ENCODE measurements at places on chromosomes 16 and 17.
A peak's percentile ranks its signal among the peaks of the same experiment; 100 is the strongest.

DNA sequence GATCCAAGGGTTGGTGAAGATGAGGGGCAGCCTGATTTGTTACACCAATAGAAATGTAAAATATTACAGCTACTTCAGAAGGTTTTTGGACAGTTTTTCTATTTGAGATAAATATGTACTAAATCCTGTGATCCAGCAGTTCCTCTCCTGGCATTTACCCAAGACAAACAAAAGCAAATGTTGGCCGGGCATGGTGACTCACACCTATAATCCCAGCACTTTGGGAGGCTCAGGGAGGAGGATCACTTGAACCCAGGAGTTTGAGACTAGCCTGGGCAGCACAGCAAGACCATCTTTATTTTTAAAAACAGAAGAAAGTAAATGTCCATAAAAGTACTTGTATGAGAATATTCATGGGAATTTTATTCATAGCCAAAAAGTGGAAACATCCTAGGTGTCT lies 64.8 kb upstream of the MRC2 start:
- no peak overlapping the region for H3K4me3 ChIP-seq
- H3K36me3 ChIP-seq = peaks cover 49% of the 10 kb centered on the region
- no peaks in the 10 kb centered on the region for H3K27me3 ChIP-seq
- no peaks in the 10 kb centered on the region for H3K4me1 ChIP-seq

- H3K36me3 ChIP-seq = peaks cover 100% of the 10 kb centered on the region
- H3K4me3 ChIP-seq = no peak overlapping the region
- peak; percentile 39 for DNase-seq
- no peaks in the 10 kb centered on the region for H3K27me3 ChIP-seq
- H3K4me1 ChIP-seq = no peaks in the 10 kb centered on the region
Observed at GRCh38 chr16:28103516-28104170, 40.1 kb upstream of the GSG1L start.

GRCh38 chr16:86566601-86566965 lies at the start of gene FOXC2:
Gene FOXC2 (plus strand): TSS chr16:86566829. CDS start chr16:86567336, 507 bp downstream.
- peak; percentile 80 for DNase-seq
- H3K27ac ChIP-seq = no peak within 1 kb of the TSS
- peaks cover 7% of the 10 kb centered on the region for H3K4me1 ChIP-seq

- no peaks in the 10 kb centered on the region for H3K4me1 ChIP-seq
- H3K4me3 ChIP-seq = no peak overlapping the region
- H3K27ac ChIP-seq = no peak overlapping the region
- H3K36me3 ChIP-seq = no peaks in the 10 kb centered on the region
Observed at GRCh38 chr16:5647051-5647450, 549.5 kb upstream of the EEF2KMT start.

DNA sequence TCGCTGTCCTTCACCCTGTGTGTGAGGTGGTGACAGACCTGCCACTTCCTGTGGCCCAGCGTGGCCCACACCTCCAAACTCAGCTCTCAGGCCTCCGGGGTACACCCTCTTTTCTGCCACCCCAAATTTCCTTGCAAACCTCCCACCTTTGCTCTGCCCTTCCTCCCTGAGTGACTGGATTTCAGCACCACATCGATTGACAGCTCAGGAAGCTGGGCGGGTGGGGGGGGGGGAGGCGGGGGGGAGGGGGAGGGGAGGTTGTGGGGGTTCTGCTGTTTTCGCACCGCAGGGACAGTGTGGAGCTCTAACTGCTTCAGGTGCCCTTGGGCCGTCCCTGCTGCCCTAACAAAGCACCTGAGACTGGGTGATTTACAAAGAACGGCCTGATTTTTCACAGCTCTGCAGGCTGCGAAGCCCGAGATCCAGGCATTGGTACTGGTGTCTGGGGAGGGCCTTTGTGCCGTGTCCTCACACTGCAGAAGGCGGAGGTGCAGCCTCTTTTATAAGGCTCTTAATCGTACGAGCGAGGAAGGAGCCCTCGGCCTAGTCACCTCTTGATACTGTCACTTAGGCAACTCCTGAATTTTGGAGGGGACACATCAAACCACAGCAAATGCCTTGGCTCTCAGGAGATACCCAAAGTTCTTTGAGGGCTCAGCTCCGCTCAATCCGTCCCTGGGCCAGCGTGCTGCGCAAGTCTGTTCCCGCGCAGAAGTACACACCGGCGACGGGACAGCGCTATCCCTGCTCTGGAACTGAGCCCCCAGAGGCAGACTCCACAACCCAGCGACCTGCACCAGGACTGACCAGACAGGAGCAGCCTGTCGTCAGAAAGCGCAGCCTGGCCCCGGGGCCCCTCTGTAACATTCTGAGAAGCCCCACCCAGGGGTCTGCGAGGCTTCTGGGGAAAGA lies 3.6 kb downstream of the NDUFAF8 start:
- H3K4me3 ChIP-seq = no peak overlapping the region
- peaks cover 6% of the 10 kb centered on the region for H3K36me3 ChIP-seq
- peaks cover 11% of the 10 kb centered on the region for H3K4me1 ChIP-seq
- H3K27me3 ChIP-seq = no peaks in the 10 kb centered on the region

GRCh38 chr17:75681289-75681688 lies 14.2 kb downstream of the SAP30BP start:
- H3K4me3 ChIP-seq = no peak overlapping the region
- H3K36me3 ChIP-seq = peaks cover 27% of the 10 kb centered on the region
- H3K27me3 ChIP-seq = no peaks in the 10 kb centered on the region
- peaks cover 35% of the 10 kb centered on the region for H3K4me1 ChIP-seq
- peak overlapping the region; percentile 59 for H3K27ac ChIP-seq
- DNase-seq = no peak

DNA sequence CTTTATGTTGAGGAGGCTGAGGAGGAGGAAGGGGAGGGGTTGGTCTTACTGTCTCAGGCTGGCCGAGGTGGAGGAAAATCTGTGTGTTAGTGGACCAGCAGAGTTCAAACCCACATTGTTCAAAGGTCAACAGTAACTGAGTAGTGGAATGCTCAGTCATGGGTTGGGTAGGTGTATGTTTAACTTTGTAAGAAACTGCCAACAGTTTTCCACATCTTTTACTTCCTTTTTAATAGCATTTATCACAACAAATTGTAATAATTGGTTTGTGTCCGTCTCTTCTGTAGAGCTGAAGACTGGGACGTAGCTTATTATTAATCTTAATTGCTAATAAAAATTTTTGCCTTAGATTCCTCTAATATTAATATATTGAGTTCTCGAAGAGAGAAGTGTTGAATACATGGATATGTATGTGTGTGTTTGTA lies 5.3 kb downstream of the ATP6V0A1 start:
- DNase-seq = no peak
- peaks cover 69% of the 10 kb centered on the region for H3K36me3 ChIP-seq
- no peak overlapping the region for H3K4me3 ChIP-seq

- H3K36me3 ChIP-seq = no peaks in the 10 kb centered on the region
- H3K4me1 ChIP-seq = no peaks in the 10 kb centered on the region
- no peak overlapping the region for H3K4me3 ChIP-seq
- no peak for DNase-seq
Observed at GRCh38 chr17:57197466-57198071, 58.8 kb upstream of the MSI2 start.

- H3K4me1 ChIP-seq = peaks cover 3% of the 10 kb centered on the region
- DNase-seq = no peak
- H3K36me3 ChIP-seq = no peaks in the 10 kb centered on the region
- no peaks in the 10 kb centered on the region for H3K27me3 ChIP-seq
Observed at GRCh38 chr17:43471585-43472160, 12.1 kb upstream of the DHX8 start.

DNA sequence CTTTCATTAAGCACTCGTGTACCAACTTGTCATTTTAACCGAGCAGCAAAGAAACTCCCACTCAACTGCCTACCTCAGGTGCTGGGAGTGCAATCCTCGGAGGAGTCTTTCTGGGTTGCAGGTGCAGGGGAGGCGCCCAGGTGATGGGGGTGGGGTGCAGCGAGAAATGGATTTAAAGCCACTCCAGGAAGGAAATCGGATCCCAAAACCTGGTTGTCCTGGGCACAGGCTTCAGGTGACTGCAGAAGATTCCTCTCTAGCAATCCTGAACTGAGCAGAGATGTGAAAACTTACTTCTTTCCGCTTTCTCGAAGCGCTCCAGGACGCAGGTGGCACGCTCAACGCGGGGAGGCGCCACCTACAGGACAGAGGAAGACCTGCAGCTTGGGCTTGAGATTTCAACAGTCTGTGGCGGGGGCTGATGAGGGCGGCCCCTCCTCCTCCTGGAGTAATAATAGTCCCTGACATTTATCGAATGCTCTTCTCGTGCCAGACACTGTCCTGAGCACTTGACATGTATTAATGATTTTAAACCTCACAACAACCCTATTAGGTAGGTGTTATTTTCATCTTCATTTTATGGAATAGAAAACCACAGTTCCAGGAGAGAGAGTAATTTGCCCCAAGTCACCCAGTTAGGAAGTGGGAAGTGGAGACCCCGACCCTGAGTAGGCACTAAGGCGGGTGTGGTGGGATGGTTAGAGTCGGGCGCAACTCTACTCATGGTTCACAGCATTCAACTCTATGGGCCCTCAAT lies 27.2 kb upstream of the SKAP1 start:
- peaks cover 17% of the 10 kb centered on the region for H3K27me3 ChIP-seq
- no peak overlapping the region for H3K4me3 ChIP-seq
- H3K36me3 ChIP-seq = no peaks in the 10 kb centered on the region

DNA sequence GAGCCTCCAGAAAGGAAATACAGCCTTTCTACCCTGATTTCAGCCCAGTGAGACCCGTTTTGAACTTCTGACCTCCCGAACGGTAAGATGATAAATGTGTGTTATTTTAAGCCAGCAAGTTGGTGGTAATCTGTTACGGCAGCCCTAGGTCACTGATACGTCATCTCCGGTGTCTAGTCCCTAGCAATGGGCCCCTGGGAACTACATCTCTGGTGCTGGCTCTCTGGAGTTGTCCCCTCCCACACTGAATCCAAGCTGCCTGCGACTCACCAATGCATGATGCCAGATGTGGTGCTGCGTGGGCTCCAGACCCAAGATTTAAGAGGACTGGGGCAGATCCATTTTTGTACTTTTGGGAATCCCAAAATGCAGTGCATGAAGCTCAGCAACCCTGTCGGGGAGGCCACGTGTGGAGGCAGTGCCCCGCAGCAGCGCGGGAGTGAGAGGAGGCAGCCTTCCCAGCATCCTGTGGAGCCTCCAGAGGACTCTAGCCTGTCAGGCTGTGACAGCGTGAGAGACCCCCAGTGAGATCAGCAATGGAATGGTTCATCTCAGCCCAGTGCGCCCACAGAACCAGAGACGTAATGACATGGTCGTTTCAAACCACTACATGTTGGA lies 43.6 kb upstream of the USP7 start:
- H3K4me3 ChIP-seq = no peak overlapping the region
- H3K4me1 ChIP-seq = peaks cover 5% of the 10 kb centered on the region
- H3K27me3 ChIP-seq = no peaks in the 10 kb centered on the region
- H3K27ac ChIP-seq = no peak overlapping the region

DNA sequence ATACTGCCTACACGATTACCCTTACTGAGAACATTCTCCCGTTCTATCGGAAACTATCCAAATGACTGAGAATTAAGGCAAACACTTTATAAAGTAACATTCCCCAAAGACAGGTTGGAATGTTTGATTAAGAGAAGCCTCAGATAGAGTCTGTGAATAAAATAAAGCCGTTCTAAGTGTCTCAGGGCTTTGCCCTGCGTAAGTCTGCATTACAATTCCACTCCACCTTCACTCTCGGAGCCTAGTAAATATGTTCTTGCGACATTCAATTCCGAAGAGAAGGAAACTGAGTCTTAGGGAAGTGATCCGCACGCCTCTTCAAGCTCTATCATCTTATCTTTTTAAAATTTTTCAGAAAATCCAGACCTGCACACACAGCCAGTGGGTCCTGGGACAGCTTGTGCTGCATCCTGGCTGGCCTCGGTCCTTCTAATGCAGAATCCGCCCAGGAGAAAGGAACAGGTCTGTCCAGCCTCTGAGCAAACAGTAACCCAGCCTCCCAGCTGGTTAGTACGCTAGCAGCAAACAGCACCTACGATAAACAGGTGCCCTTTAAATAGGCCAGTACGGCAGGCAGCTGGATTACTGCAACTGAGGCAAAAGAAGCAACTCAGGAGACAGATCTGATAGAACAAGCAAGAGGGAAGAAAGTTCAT lies 254.1 kb upstream of the IRX3 start:
- DNase-seq = peak; percentile 71
- peak overlapping the region; percentile 17 for H3K4me3 ChIP-seq
- peak overlapping the region; percentile 26 for H3K27ac ChIP-seq
- no peaks in the 10 kb centered on the region for H3K27me3 ChIP-seq
- no peaks in the 10 kb centered on the region for H3K36me3 ChIP-seq

DNA sequence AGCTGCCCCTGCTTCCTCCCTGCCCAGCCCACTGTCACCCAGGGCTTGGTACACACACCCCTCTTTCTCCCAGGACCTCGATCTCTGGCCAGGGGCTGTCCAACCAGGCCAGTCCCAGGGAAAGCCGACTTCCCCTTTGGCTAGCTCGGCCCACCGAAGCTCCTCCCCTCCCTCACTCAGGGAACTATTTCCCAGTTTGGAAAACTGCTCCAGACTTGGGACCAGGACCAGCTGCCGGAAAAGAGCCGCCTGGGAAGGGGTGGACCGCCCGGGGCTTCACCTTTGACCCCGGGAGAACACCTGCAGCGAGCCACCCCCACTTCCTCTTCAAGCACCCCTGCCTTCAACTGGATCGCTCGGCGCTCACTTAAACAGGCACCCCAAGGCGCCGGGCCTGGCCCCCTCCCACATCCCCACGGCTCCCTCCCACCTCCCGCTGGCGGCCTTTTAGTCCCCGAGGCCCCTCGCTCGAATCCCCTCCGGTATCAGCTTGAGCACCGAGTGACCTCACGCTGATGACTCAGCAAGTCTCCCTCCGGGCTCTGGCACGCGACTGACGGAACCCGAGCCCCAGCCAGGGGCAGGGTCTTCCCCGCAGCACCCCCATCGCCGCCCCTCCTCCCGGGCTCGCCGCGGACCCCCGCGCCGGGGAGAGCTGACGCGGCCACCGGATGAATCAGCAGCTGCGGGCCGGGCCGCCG lies 934 bp downstream of the MAFG start:
- H3K4me1 ChIP-seq = peaks cover 41% of the 10 kb centered on the region
- no peaks in the 10 kb centered on the region for H3K27me3 ChIP-seq
- peak overlapping the region; percentile 86 for H3K4me3 ChIP-seq
- H3K27ac ChIP-seq = peak overlapping the region; percentile 90
- H3K36me3 ChIP-seq = peaks cover 3% of the 10 kb centered on the region
- peak; percentile 87 for DNase-seq

- no peak for DNase-seq
- no peak overlapping the region for H3K27ac ChIP-seq
- no peaks in the 10 kb centered on the region for H3K4me1 ChIP-seq
- H3K27me3 ChIP-seq = no peaks in the 10 kb centered on the region
Observed at GRCh38 chr17:30360086-30360808, 18.5 kb upstream of the CPD start.

- peaks cover 78% of the 10 kb centered on the region for H3K27me3 ChIP-seq
- no peak overlapping the region for H3K4me3 ChIP-seq
- no peak for DNase-seq
- H3K27ac ChIP-seq = no peak overlapping the region
- H3K4me1 ChIP-seq = no peaks in the 10 kb centered on the region
Observed at GRCh38 chr17:48310748-48311213, 119.2 kb downstream of the SKAP1 start.
